Choroid plexus epithelial cell (primary cell): ENCODE measurements at places on chromosomes 7 and 10.

- no peak for DNase-seq
These were observed 14.5 kb downstream of the C7orf57 start for GRCh38 chr7:48049850-48050249.

DNA sequence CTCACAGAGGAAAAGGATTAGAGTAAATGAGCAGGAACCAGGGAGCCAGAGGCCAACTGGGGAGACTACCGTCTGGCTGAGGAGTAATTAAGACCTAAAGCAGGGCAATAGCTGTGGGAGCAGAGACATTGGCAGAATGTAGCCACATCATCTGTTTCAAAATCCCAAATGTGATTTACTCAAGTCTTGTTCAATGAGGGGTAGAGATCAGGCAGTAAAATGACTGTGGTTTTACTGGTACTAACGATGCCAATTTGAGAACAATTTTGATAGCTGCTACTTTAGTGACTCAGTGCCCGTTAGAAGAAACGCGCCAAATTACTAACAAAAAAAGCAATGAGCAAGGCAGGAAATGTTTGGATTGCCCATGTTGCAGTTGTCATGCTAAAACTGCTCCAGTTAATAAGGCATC is 12.7 kb upstream of the MIOS start:
- no peak for DNase-seq

GRCh38 chr10:69407621-69408301 is 9.0 kb downstream of the TACR2 start:
- no peak for DNase-seq

- DNase-seq, result peak; percentile 83
These were observed 19.6 kb upstream of the CFAP46 start for GRCh38 chr10:132961787-132962622.

DNA sequence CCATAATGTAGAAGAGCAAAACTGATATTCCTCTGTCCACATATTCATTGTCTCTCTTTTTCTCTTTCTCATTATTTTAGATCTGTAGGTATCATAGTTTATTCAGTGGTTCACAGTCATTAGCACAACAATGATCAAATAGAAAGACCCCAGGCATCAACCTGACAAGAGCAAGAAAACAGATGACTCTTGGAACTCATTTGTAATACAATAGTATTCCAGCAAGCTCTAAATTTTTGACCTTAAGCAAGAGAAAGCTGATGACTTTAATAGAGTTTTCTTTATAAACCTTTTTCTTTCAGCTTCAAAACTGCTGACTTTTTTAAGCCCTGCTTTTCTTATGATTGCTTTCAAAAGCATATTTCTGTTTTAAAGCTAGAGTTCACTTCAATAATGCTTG is 507.5 kb upstream of the SORCS1 start:
- no peak for DNase-seq

- DNase-seq, result no peak
These were observed 102.7 kb upstream of the NPTX2 start for GRCh38 chr7:98514211-98515031.

DNA sequence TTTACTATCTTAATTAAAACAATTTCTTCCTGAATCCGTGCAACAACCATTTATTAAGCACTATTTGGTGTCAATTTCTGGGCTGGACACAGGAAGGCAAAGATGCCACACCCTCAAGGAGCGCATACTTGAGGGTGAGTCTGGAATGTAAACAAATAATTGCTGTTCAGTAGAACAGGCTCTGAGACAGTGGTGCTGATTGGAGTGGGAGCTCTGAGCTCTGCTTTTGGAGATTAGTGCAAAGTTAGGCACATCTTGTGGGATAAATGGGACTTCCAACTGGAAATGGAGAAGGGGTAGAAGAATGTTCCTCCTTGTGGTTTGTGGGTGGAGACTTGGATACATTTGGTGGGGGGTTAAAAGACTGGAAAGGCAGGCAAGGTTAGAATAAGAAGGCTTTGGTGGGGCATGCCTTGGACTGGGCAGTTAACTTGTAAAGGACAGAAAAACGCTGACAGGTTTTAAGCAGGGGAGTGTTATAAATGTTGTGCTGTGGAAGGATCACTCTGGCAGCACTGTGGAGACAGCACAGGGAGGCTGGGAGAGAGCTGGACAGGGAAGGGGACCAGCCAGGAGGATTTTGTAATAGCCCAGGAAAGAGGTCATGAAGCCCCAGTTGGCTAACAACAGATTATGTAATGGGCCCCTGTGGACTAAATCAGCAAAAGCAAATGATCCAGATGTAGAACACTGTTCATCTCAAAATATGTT is 80.7 kb downstream of the ZNF365 start:
- DNase-seq, result peak; percentile 75

DNA sequence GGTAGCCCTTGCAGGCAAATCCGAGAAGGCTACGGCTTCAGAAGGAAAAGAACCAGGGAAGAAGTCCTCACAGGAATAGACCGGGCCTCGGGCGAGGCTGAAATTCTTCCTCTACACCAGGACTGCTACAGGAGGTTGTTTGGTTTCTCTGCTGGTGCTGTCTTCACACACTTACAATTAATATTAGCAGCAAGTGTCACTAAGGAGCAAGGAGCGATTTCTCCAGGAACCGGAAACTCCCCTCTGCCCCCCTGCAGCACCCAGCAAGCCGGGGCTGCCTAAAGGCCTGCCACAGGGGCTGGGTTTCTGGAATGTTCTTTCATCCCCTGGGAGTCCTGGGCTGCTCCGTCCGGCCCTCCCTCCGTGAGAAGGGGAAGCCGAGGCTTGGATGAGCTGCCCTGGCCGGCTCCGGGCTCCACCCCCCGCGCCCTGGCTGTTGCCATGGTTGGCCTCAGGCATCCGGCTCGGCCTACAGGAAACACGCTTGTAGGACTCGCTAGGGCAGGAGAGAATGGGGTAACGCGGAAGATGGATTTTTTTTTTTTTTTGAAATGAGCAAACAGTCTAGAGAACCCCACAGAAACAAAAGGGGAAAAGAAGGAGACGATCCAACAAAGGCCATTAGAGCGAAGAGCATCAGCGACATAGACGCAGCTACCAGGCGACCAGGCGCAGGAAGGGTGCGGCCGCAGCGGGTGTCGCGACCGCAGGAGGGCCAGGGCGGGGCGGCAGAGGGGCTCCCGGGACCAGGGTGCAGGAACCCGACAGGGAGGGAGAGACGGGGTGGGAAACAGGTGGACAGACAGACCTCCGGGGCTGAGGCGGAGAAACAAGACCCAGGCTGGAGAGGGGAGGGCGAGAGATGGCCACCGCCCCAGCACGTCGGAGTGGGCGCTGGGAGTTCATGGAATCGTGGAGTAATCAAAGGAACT is 33.0 kb downstream of the EN2 start:
- DNase-seq, result no peak

DNA sequence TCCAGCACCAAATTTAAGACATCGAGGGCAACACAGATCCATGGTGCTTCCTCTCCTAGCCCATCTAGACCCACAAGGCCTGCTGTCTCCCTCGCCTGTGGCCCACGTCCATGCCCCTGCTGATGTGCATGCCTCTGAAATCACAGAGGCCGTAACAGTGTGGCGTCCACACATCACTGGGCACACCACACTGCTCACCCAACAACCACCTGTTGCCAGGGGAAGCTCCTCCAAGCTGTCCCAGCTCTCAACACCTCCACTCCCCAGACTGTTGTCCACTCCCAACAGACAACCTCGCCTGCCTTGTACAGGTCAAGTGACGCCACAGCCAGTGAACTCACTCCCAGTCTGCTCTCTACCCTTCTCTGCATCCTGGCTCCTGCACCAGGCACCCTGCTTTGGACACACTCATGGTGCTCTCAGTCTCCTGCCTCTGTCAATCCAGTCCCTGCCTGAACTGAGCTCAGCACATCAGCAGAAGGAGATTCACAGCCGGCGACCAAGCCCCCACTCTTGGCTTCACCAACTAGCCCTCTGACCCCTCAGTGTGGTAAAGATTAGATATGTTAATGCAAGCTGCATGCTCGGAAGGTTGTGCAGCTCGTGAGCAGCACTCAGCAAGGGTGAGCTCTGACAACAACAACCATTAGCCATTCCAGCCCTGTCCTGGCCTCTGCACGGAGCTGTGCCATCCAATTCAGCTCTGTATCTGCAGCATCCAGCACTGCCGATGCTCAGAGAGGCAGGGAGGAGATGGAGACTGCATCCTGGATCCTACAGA is 197.0 kb downstream of the TNS3 start:
- DNase-seq, result no peak

DNA sequence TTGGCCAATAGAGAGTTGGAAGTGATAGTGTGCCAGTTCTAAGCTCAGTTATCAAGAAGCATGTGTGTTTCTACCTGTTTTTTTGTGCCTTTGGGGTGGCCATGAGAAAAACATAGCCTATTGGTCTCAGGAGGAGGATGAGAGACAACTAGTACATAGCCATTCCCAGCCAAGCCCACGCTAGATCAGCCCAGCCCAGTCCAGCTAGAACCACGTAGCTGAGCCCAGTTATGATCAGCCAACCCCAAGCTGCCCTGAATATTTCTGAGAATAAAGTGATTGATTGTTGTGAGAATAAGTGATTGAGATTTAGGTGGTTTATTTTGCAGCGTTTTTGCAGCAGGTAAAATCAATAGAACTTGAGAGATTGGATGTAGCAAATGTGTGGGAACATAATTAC is 15.9 kb downstream of the SORCS3 start:
- no peak for DNase-seq

DNA sequence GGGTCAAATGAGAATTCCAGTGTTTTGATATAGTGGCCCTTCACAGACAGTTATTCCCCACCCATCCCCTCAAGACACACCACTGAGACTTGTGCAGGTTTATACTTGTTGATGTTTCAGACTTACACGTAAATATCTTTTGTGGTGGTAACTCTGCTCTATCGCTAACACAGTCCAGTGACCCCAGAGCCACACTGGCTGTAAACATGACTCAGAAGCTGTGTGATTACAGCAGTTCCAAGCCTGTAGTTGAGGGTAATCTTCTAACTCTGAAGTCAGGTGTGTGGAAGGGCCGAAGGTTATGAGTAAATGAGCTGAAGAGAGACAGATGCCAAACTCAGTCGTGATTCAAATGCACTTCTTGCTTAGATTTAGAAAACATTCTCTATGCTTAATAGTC is 19.4 kb downstream of the NOBOX start:
- peak; percentile 68 for DNase-seq

- DNase-seq, result no peak
These were observed 11.8 kb downstream of the MET start for GRCh38 chr7:116683786-116684185.

GRCh38 chr10:42940487-42941294 is 136.2 kb upstream of the RET start:
- no peak for DNase-seq

DNA sequence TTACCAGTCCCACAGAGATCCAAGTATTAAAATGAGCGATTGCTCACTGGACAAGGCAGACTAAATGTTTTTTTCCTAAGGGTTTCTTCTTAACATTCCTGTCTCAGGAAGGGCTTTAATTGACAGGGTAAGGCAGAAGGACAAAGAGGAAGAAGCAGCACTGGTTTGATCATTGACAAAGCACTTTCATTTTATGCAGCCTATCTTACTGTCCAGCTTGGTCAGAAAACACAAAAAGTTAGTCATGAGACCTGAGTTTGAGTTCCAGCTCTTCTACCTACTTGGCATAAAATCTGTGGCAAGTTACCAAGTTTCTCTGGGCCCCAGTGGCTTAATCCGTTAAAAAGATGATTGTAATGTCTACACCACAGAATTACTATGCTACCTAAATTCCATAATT is 458.5 kb downstream of the GFRA1 start:
- DNase-seq, result no peak

DNA sequence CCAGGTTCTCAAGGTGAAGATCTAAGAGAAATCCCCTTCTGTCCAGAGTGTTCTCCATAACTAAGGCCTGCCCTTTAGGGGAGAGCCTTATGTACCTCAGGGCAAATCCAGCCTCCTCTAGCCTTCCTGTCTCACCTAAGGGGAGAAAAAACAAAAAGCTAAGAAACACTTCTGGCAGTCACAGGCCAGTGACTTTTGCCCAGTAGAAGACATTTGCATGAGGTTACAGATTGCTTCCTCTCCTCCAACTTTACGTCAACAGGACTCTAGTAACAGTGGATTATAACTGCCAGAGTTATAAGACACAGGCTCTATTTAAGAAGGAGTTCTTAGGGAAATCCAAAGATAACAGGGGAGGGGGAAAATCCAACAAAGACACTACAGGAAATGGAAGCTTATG is 15.9 kb upstream of the FAM241B start:
- no peak for DNase-seq

DNA sequence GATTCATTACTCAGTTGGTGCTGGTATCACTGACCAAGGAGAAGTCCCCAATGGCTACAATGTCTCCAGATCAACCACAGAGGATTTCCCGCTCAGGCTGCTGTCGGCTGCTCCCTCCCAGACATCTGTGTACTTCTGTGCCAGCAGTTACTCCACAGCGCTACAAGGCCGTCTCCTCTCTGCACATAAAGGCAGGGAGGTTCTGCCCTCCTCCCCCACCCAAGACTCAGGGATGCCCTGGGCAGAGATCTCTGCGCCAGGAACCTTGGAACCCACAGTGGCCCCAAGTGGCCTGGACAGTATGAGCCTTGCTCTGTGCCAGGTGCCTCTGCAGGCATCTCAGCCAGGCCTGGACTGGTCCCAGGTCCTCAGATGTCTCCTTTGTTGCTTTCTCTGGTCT is 193.4 kb upstream of the PRSS58 start:
- no peak for DNase-seq

- no peak for DNase-seq
These were observed 122.6 kb downstream of the POU6F2 start for GRCh38 chr7:39100270-39100669.

DNA sequence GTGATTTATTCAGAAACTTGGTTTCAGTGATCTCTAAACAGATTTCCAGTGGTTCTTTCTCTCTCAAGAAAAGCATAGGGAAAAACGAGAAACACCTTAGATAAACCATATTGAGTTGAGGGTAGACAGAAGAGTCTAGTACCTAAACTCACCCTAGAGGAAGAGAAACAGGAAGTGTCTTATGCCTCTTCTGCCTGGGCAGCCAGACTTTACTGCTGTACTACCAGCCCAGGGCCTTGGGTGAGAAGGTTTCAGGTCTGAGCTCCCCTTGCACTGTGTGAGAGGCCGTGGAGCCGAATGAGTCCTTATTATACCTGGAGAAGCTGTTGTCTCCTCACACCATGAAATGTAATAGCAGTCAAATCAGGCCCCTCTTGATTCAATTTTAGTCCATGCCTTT is 18.2 kb downstream of the HIF1AN start:
- DNase-seq, result no peak

- peak; percentile 28 for DNase-seq
These were observed 220.5 kb downstream of the MLLT10 start for GRCh38 chr10:21754410-21755011.

- peak; percentile 33 for DNase-seq
These were observed 372.5 kb downstream of the SDK1 start for GRCh38 chr7:3673524-3673923.

GRCh38 chr7:129792721-129793120 is 160.0 kb downstream of the UBE2H start:
- DNase-seq, result peak; percentile 30

- DNase-seq, result no peak
These were observed 31.0 kb upstream of the FZD1 start for GRCh38 chr7:91233212-91233611.
